ENCODE measurements at places on chromosomes 13 and 19.
A peak's percentile ranks its signal among the peaks of the same experiment; 100 is the strongest.

DNA sequence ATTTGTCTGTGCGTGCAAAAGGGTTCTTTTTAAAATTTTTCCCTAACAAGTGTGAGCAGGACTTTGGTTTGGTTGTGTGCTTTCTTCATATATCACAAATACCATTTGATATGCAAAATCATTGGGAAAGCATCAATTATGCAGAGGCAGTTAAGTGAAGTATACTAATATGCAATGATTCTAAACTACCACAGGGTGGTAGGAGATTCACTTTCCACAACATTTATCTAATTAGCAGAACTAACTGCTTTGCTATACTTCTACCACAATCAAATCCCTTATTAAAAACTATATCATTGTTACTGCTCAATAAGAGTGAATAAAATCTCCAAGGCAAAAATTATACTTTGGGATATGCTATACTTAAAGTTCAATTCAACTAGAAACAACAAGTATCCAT is 2738.9 kb upstream of the PCDH20 start:
- no peak for DNase-seq

- DNase-seq, result no peak
Measured at GRCh38 chr13:41403983-41404382, 53.4 kb upstream of the RGCC start.

DNA sequence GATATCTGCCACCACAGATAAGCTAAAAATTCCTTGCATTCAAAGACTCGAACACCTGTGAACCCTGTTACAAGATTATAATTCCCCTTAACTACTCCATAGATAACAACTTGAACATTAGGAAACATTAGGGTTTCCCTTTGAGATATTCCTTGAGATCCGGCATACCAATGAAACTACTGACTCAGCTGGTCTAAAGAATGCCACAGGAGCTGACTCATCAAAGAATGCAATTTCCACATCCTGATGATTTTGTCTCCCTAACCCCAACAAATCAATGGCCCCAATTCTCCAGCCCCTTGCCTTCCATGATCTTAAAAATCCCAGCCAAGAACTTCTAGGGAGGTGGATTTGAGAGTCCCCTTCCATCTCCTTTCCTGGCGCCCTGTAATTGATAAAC is 35.6 kb upstream of the ZNF599 start:
- DNase-seq, result no peak

- DNase-seq, result no peak
Measured at GRCh38 chr13:23159205-23159759, 21.5 kb upstream of the SGCG start.

- no peak for DNase-seq
Measured at GRCh38 chr19:18090545-18091216, 3.9 kb upstream of the IL12RB1 start.

- no peak for DNase-seq
Measured at GRCh38 chr19:47741544-47742140, 3.7 kb upstream of the NOP53 start.

- DNase-seq, result no peak
Measured at GRCh38 chr19:1967087-1967608, 26.2 kb downstream of the CSNK1G2 start.

GRCh38 chr13:64505336-64505910 is 2724.7 kb downstream of the PCDH9 start:
- no peak for DNase-seq

DNA sequence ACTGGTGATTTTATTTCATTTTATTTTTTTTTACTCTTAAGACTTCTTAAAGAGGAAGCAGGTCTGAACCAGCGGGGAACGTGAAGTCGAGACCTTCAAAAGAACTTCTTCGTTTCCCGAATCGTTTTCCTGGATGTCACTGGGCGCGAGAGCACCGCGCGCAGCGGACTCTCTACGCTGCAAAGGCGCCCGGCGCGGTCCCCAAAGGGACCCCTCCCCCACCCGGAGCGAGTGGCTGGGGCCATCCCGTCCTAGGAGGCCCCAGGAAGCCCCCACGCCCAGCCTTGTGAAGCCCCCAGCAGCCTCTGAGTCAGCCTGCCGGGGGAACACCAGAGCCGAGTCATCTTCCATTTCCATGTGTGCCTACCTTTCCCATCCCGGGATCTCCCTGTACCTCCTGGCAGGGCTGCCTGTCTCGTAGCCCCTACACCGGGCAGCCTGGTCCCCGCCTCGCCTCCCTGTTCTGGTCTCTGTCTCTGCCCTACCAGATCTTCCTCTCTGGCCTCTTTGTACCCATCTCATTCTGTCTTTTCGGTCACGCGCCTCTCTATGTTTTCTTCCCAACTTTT is 608 bp downstream of the CD70 start:
- DNase-seq, result no peak

GRCh38 chr13:74210693-74211393 is 76.6 kb upstream of the KLF12 start:
- no peak for DNase-seq

- no peak for DNase-seq
Measured at GRCh38 chr19:40286235-40286970, 1.3 kb upstream of the AKT2 start.

DNA sequence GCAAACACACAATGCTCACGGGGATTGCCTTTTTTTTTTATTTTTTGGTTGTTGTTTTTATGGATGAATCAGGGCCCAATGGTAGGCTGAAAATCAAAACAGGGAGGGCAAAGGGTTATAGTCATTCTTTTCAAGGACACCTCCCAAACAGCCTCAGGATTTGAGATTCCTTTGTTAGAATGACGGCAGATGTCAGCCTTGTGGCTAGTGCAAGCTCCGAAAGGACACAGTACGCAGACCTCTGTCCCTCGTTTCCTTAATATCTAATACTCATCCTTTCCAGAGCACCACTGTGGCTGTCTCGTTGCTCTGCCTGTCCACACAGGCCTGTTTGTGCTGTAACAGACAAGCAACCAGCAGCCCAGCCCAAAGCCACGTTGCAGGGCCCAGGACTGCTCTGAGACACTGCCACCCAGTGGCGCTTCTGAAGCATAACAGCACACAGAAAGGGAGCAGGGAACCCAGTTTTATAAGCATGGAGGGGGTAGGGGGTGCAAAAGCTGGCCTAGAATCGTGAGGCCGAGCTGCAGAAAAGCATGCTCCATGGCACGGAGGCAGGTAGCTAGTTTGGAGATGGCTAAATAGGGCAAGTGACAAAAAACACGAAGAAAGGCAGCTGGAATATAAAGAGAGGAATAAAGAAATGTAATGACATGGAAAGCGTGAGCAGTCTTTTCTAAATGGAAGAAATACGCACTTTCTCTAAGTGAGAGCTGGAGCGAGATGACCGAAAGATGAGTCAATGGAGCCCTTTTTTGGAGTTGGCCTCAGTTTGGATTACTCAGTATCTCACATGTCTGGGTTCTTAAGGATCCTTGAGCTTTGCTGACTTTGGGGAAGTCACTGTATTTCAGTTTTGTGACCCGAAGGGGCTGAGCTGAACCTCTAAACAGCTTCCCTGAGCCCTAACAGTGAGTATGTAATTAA is 40.7 kb upstream of the MEDAG start:
- peak; percentile 20 for DNase-seq

GRCh38 chr13:77583581-77583980 is 48.1 kb downstream of the SCEL start:
- DNase-seq, result no peak

GRCh38 chr19:9860407-9860806 is 25.3 kb downstream of the PIN1 start:
- DNase-seq, result no peak

DNA sequence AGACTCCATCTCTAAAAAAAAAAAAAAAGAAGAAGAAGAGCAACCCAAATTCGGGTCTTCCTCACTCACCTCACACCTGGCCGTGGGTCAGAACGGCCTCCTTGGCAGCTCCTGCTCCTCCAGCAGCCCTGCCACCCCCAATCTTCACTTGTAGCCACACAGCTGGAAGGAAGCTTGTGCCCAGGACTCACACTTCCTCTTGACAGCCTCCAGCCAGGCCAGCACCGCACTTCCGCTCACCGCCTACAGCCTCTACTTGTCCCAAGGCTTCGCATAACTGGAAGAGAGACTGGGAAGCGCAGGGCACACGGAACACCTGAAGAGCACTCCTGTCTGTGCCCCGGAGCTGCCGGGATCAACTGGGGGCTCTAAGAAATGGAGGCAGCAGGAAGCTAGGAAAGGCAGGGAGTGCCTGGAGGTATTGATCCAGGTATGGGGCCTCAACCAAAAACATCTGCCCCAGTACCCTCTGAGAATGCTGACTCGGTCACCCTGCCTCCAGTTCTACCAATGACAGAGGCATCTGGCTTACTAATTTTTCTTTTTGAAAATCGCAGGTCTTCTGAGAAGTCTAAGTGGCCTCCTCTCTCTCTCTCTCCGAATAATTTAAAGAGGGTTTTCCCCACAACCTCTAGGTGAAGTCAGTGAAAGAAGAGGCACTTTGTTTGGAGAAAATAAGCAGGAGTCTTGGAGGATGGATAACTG is 31.1 kb upstream of the ATP12A start:
- DNase-seq, result no peak

DNA sequence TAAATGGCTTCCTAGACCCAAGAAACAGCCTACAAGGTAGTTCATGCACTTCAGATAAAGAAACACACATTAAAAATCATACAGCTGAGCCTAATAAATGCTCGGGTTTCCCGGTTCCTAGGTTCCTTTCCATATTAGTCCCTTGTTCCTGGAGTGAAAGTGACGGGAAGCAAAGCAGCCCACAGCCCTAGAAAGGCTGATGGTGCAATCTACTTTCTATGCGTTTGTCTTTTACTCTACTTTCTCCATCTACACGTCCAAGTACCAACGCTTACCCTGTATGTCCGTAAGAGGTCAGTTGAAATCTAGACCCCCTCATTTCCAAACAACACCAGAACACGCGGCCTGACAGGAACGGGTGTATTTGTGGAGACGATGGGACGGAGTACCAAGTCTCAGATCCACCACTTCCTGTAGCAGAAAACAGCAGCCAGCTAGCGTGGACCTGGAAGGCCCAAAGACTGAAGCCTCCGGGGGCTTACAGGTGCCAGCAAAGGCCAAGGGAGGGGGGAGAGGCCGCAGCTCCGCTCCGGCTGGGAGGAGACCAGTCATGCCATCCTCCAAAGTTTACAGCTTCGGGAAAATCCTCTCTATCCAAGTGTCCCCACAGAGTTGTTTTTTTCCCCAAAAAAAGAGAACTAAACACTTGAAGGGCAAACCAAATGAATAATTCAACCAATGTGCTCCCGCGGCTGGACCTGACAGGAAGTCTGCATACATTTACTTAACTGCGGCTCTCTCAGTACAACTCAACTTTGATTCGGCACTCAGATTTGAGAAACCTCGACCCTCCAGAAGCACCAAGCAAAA is 34.1 kb downstream of the STK24 start:
- no peak for DNase-seq

DNA sequence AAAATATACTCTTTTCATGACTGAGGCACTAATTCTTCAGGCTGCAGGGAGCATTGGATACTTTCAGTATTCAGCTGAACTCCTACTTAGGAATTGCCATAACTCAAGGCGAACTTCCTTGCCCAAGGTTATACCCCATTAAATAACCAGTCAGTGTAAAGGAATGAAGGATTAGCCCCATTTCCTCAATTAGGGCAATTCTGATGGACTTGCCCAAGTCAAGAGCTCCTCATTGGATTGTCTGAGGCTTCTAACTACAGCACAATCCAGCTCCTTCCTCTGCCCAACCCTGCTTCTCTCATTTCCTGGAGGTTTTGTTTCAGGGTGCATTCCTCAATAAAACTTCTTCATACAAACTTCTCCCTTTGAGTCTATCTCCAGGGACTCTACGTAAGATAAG is 329.2 kb downstream of the LIG4 start:
- DNase-seq, result no peak

- DNase-seq, result no peak
Measured at GRCh38 chr19:51002542-51003311, 1.3 kb upstream of the KLK8 start.

DNA sequence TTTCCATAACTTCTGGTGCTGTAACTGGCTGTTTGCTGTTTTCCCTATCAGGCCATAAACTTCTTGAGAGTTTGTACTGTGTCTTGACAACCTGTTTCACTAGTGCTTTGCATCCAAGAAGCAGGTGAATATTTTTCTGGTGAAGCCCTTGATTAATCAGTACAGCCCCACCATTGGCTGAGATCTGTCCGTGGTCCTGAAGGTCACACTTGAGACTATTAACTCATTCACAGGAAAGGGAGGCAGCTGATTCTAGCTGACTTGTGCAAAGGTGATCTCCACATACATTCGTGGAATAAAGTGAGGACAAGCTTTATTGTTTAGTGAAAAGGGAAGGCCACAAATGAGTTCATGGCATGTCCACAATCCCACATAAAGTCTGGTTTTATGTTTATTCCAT is 61.4 kb upstream of the ZNF835 start:
- no peak for DNase-seq

DNA sequence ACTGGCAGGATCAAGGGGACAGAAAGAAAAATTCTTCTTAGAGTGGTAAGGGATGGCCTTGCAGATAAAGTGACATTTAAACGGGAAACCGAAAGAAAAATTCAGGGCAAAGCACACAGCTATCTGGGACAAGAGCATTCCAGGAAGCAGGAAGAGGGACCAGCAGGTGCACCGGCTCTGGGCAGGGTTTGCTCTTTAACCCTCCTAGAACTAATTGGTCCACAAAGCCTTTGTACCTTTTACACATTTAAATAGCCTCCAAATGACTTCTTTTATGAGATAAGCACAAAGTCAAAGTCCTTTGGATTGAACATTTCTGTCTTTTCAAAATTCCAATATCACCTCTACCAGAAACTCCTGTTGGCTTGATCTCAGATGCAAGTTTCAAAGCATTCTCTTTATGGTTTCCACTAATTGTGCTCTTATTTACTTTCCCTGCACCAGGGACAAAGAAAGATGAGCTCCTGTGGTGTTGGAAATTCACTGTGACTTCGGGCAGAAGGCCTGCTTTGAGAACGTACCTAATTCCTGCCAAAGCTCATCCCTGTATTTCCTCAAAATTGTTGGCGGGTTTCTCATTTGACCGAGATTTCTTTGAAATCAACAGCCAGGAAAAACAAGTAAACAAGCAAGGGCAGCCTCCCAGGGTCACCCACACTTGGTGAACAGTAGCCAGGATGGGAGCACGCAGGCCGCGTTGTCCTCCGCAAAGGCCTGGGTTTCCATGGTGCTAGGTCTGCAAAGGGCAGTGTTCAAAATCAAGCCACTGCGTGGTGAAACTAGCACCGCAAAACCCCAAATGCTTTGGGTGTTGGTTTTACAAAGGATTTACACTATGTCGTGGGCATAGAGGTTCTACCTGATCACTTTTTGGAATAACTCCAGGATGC is 98.6 kb downstream of the IRS2 start:
- DNase-seq, result no peak

GRCh38 chr19:30647891-30648720 is 275.9 kb downstream of the ZNF536 start:
- no peak for DNase-seq
